ENCODE measurements at places on chromosomes 2 and 18. TPM values are rescaled to one million over a fixed set of nuclear protein-coding genes. Genes with fewer than 3 reads are reported as not detected.

The KIF3C gene
- total RNA-seq: 1.8 TPM

The HOXD13 gene
- total RNA-seq: not detected

The ANKRD53 gene
- 0.71 TPM for total RNA-seq

The LANCL1 gene
- total RNA-seq: 30.8 TPM

The CTIF gene
- 9.3 TPM for total RNA-seq

The ARHGEF4 gene
- 0.29 TPM for total RNA-seq

The MCFD2 gene
- 48.0 TPM for total RNA-seq

The VWA3B gene
- total RNA-seq: not detected

Data from activated B cell treated with CpG ODN at 0.5 μM for 24 hours (primary cell).